ENCODE measurements at places on chromosomes 5 and 9. TPM values are rescaled to one million over a fixed set of nuclear protein-coding genes. Genes with fewer than 3 reads are reported as not detected.

Gene ENHO
- total RNA-seq, result 0.06 TPM

Gene AGXT2
- total RNA-seq, result not detected

Gene PCDHGB2
- total RNA-seq, result 5.1 TPM

Gene FSTL4
- total RNA-seq, result not detected

Gene PJA2
- total RNA-seq, result 45.5 TPM

Gene SLC27A4
- total RNA-seq, result 37.9 TPM

Gene ANKRD34B
- total RNA-seq, result not detected

Gene WDR31
- total RNA-seq, result 0.63 TPM

Gene DOLK
- total RNA-seq, result 24.0 TPM

Gene CARD9
- total RNA-seq, result 0.16 TPM

Gene PKD2L2
- total RNA-seq, result not detected

Gene LEAP2
- under 0.01 TPM for total RNA-seq

Data from bladder microvascular endothelial cell (primary cell).